ENCODE measurements at places on chromosomes 1 and 21.
A peak's percentile ranks its signal among the peaks of the same experiment; 100 is the strongest.

DNA sequence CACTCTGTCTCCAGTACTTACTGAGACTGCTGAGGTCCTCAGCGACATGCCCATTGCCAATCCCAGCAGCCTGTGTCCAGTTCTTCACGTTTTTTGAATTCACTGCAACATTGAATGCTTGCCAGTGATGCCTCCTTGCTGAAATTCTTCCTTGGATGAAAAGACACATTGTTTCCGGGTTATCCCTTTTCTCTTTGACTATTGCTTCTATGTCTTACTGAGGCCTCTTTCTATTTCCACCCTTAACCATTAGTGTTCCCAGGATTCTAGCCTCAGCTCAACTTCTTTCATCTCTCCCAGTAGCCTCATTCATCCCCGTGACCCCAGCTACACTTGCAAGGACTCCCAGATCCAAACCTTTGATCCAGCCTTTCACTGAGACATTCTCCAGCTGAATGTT lies 46.5 kb upstream of the KIF26B start:
- no peak for DNase-seq

GRCh38 chr1:112689196-112689841 lies 14.9 kb downstream of the MOV10 start:
- DNase-seq: no peak

- peak; percentile 26 for DNase-seq
Observed at GRCh38 chr1:86502721-86503405, 34.1 kb downstream of the CLCA1 start.

- no peak for DNase-seq
Observed at GRCh38 chr1:22782406-22782805, 71.8 kb downstream of the EPHB2 start.

DNA sequence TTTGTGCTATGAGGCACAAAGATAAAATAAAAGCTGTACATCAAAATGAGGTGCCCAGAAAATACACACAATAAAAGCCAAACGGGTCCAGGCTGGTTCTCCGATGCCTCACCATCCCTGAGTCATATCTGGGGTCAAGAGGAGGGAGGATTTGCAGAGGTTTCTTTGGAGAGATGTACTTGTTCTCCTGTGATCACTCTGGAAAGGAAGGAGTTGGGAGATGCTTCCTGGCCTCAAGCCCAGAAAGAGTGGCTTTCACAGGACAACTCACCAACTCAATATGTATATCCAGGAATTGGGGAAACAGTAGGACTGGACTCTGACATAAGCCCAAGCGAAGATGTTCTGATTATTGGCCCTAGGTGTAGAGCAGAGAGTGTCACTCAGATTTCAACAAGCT lies 51.9 kb downstream of the DIPK1A start:
- DNase-seq: no peak

DNA sequence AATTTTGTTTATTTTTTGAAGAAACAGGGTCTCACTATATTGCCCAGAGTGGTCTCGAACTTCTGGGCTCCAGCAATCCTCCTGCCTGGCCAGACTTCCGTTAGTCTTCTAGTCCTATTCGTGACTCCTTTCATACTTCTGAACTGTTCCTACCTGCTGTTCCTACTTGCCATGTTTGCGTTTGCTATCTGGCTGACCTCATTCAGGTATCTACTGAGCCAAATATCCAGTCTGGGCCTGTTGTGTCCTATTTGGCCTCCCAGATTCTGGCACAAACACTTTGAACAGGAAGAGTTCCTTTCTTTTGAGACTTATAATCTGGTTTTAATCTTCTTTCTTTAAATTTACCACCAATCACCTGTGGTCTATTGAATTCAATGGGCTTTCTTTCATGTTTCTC lies 6.9 kb upstream of the NR1I3 start:
- DNase-seq: no peak

- peak; percentile 40 for DNase-seq
Observed at GRCh38 chr1:227437495-227438008, 119.3 kb upstream of the CDC42BPA start.

DNA sequence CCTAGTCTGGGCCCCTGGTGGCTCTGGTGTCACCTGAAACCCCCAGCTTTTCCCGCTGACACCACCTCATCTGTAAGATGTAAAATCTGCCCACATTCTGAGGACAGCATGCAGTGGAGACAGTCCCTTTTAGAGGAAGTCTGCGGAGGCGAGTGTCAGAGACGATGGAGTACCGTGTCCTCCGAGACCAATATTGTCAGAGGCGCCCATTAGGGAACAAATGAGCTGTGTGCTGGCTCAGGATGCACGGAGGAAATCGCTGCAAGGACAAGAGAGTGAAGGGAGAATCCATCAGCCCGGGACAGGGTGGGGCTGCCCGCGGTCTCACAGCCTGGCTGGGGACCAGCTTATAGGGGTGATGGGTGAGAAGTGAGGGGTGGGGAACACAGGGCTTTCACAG lies 214.8 kb downstream of the MATN1 start:
- no peak for DNase-seq

- DNase-seq: no peak
Observed at GRCh38 chr1:185834371-185834905, 100.2 kb downstream of the HMCN1 start.

DNA sequence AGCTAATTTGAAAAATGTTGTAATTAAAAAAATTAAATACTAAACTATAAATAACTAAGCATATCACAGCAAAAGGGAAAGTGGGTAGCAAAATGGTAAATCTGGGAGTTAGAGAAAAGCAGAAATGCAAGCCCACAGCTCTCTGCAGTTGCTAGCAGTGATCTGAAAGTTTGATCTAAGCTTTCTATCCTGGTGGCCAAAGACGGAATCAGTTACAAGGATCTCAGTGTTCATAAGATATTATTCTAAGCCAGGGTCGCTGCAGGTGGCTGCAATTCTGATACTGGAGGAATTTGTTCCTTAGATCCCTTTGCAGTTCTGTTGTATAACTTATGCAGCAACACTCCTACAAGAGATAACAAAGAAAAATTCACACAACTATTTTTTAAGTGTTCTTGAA lies 363.7 kb downstream of the SETD4 start:
- no peak for DNase-seq

DNA sequence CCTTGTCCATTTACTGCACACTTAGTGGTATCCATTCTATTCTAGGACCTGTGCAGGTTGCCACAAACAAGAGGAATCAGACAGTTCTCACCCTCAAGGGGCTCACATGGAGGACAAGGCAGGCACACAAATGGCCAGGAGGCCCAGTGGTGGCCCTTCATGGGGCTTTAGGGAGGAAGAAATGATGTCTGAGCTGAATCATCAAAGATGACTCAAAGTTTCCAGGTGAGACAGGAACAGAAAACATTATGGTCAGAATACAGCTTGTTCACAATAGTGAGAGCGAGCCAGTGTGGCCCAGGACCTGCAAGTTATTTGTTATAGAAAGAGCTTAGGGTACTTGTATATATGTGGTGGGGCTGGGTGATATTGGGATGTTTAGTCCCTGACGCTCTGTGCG lies 26.4 kb downstream of the SHISAL2A start:
- DNase-seq: no peak

DNA sequence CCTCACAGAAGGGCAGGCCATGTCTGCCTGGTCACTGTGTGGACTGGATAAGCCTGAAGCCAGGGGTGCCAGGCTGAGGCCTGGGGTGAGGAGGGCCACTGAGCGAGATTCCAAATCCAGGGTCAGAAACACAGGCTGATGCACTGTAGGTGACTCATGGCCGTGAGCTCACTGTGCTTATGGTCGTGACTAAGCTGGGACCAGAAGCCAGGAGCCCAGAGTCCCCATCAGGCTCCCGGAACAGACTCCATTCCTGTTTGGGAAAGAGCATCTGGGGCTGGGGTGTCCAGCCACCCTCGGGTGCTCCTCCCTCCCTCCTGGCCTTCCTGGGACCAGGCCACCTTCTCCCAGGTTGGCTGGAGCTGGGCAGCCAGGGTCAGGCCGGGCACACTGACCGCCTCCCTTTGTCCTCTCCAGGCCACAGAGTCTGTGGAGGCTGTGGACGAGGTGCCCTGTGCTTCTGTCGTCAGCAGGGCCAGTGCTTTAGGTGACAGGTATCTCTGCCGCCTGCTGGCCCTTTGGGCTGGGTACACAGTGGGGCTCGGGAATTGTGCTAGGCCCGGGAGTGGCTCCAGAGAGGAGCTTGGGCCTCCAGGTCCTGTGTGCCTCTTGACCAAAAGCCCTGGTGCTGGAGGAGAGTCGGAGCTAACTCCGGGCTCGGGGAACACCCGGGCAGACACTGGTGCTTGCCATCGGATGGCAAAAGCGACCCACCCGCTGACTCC lies 36.7 kb downstream of the AJAP1 start:
- no peak for DNase-seq

DNA sequence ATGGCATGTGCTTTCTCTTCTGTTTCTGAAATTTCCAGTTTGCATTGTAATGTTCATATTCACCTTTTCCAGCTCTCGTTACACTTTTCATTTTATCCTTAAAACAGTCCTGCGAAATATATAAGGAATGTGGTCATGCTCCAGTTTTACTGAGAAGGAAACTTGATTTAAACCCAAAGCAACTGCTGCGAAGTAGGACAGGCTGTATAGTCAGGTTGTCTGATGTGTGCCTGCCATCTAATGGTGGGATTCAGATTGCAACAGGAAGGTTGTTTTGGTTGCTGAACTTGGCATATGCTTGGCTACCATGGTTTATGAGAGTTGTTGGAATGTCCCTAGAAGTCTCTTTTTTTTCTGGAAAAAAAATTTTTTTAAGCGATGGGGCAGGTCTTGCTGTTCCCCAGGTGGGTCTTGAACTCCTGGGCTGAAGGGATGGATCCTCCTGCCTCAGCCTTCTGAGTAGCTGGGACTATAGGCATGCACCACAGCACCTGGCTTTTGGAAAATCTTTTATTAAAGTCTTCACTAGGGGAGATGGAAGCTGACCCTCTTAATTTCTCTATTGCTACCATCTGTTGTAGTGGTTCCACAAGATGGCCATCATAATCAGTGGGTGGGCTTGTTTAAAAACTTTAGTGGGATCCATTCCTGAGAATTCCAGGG lies 86.9 kb downstream of the UCK2 start:
- DNase-seq: peak; percentile 59

- DNase-seq: no peak
Observed at GRCh38 chr1:30880678-30881318, 27.8 kb downstream of the SDC3 start.

DNA sequence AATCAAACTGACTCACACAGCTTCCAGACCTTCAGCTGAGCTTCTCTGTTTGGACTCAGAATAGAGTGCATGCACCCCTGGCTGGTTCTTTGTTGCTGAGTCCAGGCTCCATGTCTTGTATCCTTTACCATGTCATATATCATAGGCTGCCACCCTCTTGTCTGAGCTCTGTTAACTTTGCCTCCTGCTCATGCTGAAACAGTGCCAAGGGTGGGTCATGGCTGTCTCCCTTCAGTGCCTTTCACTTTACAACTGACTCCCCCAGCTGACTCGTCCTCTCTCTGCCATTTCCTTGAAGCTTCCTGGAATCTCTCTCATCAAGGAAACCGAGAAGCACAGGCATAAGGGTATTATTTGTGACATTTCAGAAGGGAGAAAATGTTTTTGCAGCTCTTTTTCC lies 885.3 kb downstream of the TTLL7 start:
- DNase-seq: no peak

- DNase-seq: no peak
Observed at GRCh38 chr1:212960932-212961331, 10.6 kb downstream of the VASH2 start.

DNA sequence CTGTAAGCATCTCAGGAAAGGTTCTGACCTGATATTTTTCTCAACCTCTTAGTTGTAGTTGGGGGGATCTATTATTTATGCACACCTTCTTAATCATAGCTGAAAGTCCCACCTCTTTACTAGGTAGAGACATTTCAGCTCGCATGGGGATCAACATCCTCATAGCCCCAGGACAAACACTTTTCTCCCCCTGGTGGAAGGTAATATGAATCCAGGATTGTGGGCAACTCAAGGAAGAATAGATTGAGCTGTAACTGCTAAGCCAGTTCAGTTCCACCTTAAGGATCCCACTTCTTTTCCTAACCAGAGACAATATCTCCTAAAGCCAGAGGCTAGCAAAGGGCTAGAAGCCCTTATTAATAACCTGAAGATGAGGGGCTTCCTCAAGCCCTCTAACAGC lies 25.4 kb upstream of the SMYD3 start:
- no peak for DNase-seq

DNA sequence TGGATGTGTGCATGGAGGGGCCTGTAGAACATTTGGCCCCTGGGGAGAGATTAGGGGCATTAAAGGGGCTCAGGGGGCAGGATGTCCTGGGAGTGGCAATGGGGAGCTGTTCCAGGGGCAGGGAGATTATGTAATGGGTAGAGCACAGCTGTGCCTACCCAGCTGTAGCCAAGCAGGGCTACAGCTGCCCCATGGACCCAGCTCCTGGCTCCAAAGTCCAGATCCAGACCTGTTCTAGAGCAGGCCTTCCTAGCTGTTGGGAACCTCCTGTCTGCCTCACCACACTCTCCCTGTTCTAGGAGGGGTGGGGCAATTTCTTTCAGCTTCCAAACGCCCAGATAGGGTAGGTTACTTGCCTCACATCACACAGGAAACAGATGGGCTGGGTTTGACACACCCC lies 5.6 kb downstream of the RPS6KA1 start:
- no peak for DNase-seq

GRCh38 chr1:150151291-150152181 lies 1.8 kb downstream of the PLEKHO1 start:
- no peak for DNase-seq

DNA sequence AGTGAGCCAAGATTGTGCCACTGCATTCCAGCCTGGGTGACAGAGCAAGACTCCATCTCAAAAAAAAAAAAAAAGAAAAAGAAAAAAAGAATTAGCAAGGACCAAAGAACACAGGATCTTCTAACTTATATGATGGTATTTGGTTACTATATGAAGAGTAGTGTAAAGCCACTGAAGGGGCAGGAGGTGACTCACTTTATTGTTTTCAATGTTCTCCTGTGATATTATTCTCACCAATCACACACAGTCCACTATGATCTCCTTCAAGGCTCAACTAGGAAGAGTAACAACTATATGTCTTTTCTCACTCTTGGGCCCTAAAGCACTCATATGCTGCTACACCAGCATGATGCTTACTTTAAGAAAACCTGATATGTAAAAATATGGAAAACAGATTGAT lies 26.7 kb downstream of the RC3H1 start:
- no peak for DNase-seq

DNA sequence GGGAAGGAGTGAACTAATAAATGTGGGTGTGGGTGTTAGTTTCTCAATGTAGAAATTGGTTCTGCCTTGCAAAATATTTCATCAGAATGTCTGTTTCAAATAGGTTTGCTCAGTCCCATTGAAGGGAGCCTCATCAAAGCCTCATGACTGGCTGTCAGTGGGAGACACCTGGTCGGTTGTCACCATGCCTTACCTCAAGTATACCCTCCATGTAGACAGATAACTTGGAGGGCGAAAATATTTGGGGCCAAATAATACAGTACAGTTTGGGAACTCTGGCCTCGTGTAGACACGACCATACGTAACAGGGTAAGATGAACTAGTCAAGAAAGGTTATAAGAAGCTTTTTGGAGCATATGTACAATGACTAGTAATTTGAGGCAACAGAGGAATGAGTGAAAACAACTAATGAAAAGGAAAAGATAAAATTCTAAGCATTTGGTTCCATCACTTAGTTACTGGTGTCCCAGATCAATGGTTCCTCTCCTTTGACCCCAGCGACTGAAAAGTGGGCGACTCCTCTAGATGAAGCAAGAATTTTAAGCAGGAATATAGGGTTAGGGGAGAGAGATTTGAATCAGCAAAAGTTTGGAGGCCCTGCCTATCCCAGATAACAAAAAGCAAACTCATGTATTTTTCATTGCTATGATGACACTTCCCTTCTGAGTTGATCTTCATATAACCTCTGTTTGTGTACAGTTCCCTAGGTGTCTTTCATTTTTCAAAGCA lies 163.9 kb downstream of the LRRC40 start:
- DNase-seq: no peak

GRCh38 chr1:24557711-24558131 lies 1.8 kb downstream of the NCMAP start:
- no peak for DNase-seq

Data from SHP77 (cell line).